ENCODE measurements at places on chromosomes 6 and 20.

- peak; percentile 60 for DNase-seq
Measured at GRCh38 chr6:13767121-13767808, 47.1 kb downstream of the MCUR1 start.

- DNase-seq = no peak
Measured at GRCh38 chr6:133551847-133552341, 310.7 kb downstream of the EYA4 start.

DNA sequence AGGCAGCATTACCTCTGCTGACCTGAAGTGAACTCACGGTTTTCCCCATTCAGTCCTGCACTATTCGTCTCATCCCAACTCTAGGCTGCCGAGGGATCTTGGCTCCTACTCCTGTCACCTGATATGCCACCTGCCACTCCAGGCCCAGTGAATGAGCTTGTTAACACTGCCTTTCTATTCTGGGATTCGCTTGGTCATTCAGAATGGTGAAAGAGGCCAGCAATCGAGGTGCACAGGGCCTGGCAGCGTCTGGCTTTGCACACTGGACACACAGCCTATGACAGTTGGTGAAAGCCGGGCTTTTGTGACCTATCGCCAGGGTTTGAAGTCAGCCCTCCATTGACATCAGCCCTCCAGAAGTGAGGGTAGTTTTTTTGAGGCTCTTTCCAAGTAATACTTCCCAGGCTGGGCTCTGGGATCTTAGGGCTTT lies 59.3 kb upstream of the MYL9 start:
- no peak for DNase-seq

DNA sequence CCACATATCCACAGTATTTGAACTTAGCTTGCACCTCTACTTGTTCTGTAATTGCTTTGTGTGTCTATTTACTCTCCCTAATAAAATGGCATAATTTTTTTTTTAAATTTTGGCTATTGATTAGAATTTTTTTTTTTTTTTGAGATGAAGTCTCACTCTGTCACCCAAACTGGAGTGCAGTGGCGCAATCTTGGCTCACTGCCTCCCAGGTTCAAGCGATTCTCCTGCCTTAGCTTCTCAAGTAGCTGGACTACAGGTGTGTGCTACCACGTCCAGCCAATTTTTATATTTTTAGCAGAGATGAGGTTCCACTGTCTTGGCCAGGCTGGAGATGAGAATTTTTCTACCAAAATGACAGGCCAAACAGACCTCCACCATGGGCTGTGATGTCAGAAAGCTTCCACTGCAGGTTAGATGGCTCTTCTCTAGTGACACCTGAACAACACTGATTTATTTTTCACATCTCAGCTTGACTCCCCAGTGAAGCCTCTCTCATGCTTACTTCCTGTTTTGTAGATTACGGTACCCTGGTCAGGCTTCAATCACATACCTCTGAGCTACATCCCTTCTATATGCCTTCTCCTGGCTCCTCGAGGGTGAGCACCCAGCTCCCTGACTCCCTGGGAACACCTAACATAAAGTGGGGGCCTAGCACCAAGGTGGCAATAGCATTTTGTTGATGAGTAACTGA lies 112.8 kb downstream of the ARHGAP18 start:
- DNase-seq = no peak

DNA sequence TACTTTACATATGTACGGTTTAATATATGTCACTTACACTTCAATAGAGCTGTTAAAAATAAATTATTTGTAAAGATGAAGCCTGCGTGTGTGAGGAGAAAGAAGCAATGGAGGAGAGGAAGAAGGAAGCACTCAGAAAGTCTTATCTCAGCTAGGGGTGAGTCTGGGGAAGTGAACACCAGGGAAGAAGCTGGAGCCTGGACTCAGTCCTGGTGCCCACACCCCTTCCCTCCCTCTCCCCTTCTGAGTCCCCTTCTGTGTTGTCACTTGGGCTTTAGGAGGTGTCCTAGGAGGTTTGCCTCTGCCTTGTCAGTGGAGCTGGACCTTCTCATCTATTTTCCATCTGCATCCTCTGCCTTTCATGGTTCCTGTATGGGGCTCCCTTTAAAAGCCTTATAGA lies 1.9 kb downstream of the SIRPB2 start:
- DNase-seq = no peak

DNA sequence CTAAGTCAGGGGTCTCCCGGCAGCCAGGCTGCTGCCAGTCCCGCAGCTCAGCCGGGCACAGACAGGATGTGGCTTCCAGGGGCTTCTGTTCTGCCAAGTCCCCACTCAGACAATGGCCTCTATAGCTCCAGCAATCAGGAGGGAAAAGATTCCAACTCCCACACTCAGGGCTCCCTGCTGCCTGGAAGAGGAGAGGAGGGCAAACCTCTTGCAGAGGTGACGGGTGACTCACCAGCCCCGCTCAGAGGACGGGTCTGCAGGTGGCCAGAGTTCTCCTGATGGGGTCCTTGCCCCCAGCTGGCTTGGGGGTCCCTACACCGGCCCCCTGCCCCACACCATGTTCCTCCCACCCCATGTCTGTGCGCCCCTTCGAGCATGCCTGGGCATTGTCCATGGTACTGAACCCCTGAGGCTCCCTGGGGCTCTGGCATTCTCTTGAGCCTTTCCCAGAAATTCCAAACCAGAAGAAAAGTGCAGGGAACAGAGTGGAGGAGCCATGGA lies 32.6 kb downstream of the NTSR1 start:
- no peak for DNase-seq

DNA sequence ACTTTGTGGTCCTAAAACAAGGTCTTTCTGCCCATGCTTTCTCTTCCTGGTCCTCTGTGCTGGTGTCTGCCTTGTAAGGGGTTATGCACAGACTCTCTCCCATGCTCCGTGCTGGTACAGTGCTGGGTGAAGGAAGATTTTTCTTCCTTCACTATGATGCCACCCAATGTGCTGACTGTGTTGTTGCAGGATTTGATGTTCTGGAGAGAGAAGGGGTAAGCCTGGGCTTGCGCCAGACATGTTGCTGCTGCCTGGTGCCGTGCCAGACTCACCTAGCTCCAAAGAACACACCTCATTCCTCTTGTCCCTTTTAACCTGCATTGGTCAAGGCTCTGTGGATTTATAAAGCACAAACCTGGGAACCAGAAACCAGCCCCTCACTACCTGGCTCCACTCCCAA lies 28.4 kb upstream of the ARMH2 start:
- DNase-seq = no peak
